ENCODE measurements at places on chromosomes 11 and 22. TPM values are rescaled to one million over a fixed set of nuclear protein-coding genes. Genes with fewer than 3 reads are reported as not detected.

Gene CREB3L1
- total RNA-seq: not detected

Gene TMEM45B
- 1.7 TPM for total RNA-seq

Gene IRF7
- total RNA-seq: 37.7 TPM

Gene DERL3
- total RNA-seq: 0.66 TPM

Gene TMEM86A
- total RNA-seq: 8.0 TPM

Gene OR51I1
- total RNA-seq: not detected

Gene SAA4
- total RNA-seq: not detected

DNA sequence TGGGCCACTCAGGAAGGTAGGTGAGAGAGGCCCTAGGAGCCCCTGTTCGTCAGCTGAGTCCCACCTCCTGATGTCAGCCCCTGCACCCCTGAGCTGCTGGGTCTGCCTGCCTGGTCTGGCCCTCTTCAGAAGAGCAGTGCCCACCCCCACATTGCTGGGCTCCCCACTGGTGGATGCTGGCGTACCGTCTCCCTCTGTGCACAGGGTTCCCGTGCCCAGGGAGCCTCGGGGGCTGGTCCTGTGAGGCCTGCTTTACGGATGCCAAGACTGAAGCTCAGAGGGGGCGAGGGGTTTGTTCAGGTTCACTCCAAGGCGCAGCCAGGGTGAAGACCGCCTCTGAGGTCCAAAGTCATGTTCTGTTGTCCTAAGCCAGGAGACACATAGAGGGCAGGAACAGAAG is 44.7 kb upstream of the GCAT start:
- no peak for DNase-seq
- H3K4me3 ChIP-seq: no peak overlapping the region
- H3K4me1 ChIP-seq: no peaks in the 10 kb centered on the region
- H3K27ac ChIP-seq: no peak overlapping the region
- H3K36me3 ChIP-seq: peaks cover 37% of the 10 kb centered on the region

- no peak overlapping the region for H3K4me3 ChIP-seq
- no peak for DNase-seq
- H3K36me3 ChIP-seq: no peaks in the 10 kb centered on the region
- no peaks in the 10 kb centered on the region for H3K27me3 ChIP-seq
- H3K4me1 ChIP-seq: no peaks in the 10 kb centered on the region
Observed at GRCh38 chr11:34425867-34426266, 12.9 kb upstream of the CAT start.

DNA sequence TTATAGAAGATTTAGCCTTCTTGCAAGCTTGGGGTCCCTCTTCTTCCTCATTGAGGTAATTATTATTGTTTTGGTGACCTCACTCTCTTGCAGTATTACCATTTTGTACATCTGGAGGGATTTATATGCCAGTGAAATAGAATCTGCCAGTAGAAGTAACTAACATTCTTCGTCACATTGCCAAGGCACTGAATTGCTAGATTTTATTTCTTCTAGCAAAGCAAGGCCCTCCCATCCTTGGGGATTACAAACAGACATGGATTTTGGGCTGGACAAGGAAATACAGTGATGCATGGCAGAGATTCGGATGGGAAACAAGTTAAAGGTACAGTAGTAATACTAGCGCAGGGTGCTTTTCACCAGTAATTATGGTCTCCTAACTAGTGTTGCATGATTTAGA is 7.8 kb downstream of the ADAMTS15 start:
- no peaks in the 10 kb centered on the region for H3K4me1 ChIP-seq
- no peak for DNase-seq
- peaks cover 8% of the 10 kb centered on the region for H3K27me3 ChIP-seq
- H3K36me3 ChIP-seq: no peaks in the 10 kb centered on the region

DNA sequence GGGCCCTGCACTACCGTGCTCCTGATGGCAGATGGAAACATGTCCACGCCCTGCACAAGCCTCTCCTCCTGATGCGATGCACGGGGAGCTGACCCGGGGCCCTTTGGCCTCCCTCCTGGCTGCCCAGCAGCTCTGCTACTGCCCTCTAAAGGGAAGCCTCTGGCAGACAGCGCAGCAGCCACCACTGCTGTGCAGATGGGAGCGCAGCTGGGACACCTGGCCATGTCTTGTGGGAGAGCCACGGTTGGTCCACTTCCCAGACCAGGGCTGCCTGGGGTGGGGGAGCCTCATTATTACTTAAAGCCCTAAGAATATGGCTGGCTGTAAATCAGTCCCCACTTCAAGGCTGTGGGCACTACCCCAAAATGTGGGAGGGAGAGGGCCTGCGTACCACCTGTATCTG is 38.3 kb downstream of the TBX1 start:
- H3K27ac ChIP-seq: no peak overlapping the region
- DNase-seq: no peak
- no peaks in the 10 kb centered on the region for H3K4me1 ChIP-seq
- H3K4me3 ChIP-seq: no peak overlapping the region
- H3K27me3 ChIP-seq: no peaks in the 10 kb centered on the region

- H3K4me3 ChIP-seq: no peak overlapping the region
- peaks cover 11% of the 10 kb centered on the region for H3K27me3 ChIP-seq
- DNase-seq: no peak
- H3K27ac ChIP-seq: no peak overlapping the region
- no peaks in the 10 kb centered on the region for H3K36me3 ChIP-seq
- no peaks in the 10 kb centered on the region for H3K4me1 ChIP-seq
Observed at GRCh38 chr11:101582236-101582988, 1.4 kb downstream of the TRPC6 start.

- H3K27me3 ChIP-seq: no peaks in the 10 kb centered on the region
- no peaks in the 10 kb centered on the region for H3K36me3 ChIP-seq
- H3K4me1 ChIP-seq: no peaks in the 10 kb centered on the region
- H3K4me3 ChIP-seq: no peak overlapping the region
Observed at GRCh38 chr11:119664063-119664572, 64.9 kb downstream of the NECTIN1 start.

- peaks cover 15% of the 10 kb centered on the region for H3K4me1 ChIP-seq
- H3K4me3 ChIP-seq: no peak overlapping the region
- H3K27ac ChIP-seq: no peak overlapping the region
- DNase-seq: no peak
- H3K36me3 ChIP-seq: peaks cover 5% of the 10 kb centered on the region
Observed at GRCh38 chr11:57309106-57310059, 15.4 kb downstream of the TNKS1BP1 start.

GRCh38 chr22:35915477-35916013 is 113.1 kb downstream of the RBFOX2 start:
- no peak overlapping the region for H3K4me3 ChIP-seq
- no peak for DNase-seq
- no peak overlapping the region for H3K27ac ChIP-seq
- no peaks in the 10 kb centered on the region for H3K27me3 ChIP-seq
- H3K36me3 ChIP-seq: no peaks in the 10 kb centered on the region
- H3K4me1 ChIP-seq: no peaks in the 10 kb centered on the region

- peaks cover 13% of the 10 kb centered on the region for H3K4me1 ChIP-seq
- peaks cover 4% of the 10 kb centered on the region for H3K36me3 ChIP-seq
- H3K4me3 ChIP-seq: no peak overlapping the region
- no peak overlapping the region for H3K27ac ChIP-seq
- H3K27me3 ChIP-seq: no peaks in the 10 kb centered on the region
Observed at GRCh38 chr22:49767355-49768062, 60.2 kb downstream of the BRD1 start.

DNA sequence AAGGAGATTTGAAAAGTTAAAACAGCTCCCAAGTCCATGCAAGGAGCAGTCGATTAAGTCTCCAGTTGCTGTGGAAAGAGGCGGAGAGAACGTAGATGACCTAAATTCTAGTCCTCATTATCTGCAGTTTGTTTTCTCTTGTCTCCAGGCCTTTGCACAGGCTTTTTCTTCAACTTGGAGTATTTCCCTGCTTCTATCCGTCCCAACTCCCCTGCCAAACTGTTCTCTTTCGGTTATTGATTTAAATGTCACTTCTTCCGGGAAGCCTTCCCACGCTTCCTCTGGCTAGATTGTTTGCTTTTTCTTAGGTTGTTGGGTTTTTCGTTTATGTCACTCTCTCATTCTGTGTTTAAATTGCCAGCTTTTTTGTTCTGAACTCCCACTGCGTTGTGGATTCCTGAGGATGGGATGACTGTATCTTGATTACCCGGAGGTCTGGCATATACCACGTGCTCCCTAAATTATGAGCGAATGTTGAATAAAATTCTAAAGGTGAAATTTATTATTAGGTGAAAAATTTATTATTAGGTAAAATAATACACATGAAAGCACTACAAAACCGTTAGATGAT is 463 bp downstream of the TMEM126B start:
- H3K4me1 ChIP-seq: peaks cover 13% of the 10 kb centered on the region
- H3K4me3 ChIP-seq: peak overlapping the region; percentile 71
- H3K27ac ChIP-seq: peak overlapping the region; percentile 69
- no peaks in the 10 kb centered on the region for H3K27me3 ChIP-seq
- peaks cover 25% of the 10 kb centered on the region for H3K36me3 ChIP-seq
